ENCODE measurements at places on chromosomes 3 and 15.
A peak's percentile ranks its signal among the peaks of the same experiment; 100 is the strongest.

DNA sequence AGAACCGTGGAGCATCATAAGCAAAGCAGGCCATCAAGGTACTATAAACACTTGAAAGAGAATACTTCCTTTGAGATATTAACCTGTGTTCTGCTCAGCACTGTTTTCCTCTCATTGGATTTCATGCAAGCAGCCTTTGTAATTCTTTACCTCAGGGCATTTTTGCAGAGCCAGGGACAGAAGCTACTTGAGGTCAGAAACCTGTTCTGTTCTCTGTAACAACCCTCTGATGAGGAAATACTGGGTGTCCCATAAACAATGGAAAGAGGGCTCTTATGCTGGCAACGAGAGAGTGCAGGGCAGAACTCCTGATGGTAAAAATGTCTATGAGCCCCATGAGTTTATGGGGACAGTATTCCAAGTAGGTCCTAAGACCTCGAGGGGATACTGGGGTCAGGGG lies 66.0 kb downstream of the DCLK3 start:
- DNase-seq: no peak

- peak; percentile 85 for DNase-seq
Observed at GRCh38 chr3:88203642-88204055, 53.9 kb downstream of the C3orf38 start.

DNA sequence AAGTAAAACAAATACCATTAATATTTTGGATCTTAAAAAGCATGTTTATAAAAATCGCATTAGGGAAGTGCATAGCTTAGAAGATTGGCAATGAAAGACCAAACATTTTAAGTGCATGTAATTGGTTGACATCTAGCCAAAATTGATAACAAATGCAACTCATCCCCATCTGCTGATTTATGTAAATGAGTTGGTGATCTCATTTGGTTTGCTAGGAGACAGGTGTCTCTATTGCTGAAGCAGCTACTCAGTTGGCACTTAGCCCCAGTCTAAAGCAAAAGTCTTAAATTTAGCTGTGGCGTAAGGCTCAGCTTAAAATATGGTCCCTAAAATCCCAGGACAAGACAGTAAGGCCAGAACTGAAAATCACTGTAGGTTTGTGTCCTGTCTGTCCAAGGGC lies 113.5 kb upstream of the CHL1 start:
- no peak for DNase-seq

DNA sequence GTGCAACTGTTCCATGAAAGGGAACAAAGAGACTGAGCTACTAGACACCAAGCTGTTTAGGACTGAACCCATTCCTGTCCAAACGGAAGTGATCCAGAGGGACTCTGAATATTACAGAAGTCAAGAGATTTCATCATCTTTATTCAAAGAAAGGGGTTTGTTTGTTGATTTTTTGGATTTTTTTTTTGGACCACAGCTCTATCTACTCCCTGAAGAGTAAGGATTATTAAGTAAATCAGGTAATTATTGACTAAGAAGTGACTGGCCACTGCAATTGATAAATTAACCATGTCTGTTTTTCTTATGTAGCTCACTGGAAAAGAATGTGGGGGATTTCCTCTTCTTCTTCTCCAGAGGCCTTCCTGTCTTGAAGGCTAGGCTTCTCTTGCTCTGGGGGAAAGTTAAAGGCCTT lies 146.6 kb upstream of the TPM1 start:
- DNase-seq: no peak

DNA sequence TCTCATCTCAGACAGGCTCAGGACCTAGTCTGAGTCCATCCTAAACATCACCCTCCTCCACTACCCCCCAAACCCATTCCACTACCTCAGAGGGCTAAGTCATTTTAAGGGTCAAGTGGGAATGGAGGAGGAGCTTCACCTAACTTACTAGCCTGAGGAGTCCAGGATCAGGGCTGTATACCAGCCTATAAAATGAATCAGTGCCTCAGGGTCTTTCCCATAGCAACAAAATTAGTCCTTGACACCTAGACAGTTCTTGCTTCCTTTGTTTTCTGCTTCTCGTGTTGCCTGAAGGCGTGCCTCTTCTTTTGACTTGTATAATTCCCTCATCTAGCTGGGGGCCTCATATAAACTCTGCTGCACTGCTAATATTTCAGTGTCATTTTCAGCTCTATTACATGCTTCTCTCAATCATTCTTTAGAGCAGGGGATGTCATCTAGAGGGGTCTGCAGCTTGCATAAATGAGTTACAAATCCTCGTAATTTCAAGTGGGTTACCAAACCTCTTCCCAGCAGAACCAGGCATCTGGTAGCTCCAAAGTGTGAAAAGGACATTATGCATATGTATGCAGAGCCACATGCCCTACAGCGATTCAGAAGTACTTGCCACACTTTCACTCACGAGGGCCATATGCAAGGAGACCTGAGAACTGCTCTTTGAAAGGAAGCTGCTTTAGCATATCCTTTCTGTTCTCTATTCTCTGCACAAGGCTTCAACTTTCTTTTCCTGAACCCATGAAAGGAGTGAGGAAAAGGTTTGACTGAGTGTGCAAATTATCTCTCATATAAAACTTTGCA lies 311.7 kb upstream of the SEMA6D start:
- no peak for DNase-seq

DNA sequence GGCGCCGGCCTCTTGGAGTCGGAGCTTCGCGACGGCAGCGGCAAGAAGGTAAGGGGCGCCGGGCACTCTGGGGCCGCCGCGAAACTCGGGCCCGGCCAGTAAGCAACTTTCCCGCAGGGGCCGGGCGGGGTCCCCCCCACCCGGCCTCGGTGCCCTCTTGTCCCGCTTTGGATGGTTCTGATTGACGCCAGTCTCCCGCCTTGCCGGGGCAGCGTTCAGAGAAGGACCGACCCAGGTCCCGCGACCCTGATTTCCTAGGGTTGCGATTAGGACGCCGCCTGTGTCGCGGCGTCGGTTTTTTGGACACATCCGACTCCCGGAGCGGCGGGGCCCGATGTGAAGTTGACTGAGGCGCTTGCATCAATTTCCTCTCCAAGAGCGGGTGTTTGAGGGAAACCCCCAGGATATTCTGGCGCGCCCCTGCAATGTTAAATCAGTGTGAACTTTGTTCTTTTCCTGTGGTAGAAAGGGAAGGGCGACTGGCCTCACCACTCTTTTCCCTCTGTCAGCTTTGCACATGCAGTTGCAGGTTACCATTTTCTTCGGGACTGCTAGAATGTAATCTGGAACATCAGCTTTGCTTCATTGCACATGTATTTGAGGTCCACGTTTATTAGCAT lies 755 bp downstream of the PDE8A start:
- peak; percentile 40 for DNase-seq

Data from right hindlimb (tissue), 1 donor.